ENCODE measurements at places on chromosomes 7 and 10.

DNA sequence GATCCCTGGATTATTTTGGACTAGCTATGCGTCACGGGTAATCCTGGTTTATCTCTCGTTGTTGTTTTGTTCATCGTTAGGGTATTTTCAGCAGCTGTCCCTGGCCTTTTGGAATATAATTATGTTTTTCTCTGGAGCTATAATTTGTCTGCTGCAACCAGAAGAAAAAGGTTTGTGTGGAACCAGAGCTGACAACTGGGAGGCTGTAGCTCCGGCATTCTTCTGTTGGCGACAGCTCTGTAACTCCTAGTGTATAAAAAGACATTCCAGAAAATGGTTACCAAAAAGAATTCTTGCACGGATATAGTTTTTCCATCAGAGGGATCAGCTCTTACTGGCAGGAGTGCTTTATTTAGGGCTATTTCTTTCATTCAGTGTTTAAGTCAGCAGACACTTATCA is 130.9 kb upstream of the PRR15 start:
- DNase-seq: no peak

DNA sequence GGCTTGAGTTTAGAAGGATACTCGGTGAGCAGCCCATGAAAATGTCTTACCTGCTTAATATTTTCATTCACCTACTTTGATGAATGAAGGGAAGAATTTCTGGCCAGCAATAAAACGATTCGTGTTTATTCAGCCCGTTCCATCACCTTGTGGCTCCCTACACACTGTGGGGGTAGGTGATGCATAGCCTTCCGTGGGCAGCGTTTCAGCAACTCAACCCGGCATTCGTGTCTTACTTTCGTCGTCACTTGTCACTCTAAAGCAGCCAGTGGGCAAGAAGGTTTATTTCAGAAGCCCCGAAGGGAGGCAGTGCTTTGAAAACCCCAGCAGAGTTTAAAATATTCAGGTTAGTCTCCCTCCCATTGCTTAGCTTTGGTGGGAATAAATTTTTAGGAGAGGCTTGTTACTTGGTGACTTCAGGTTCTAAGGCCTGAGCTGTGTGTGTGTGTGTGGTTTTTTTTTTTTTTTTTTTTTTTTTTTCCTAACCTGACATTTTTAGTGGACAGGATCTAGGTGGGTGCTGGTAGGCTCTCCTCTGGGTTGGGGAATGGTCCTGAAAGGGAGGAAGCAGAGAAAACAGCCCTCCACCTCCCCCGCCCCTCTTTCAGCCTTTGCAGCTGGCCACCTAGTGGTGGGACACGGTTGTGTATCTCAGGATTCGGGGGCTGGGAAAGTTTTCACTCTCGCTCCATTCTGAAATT is 1.8 kb downstream of the GRK5 start:
- DNase-seq: no peak

- no peak for DNase-seq
These were observed 119.9 kb upstream of the THSD7A start for GRCh38 chr7:11951909-11952308.

GRCh38 chr7:107966711-107967110 is 36.2 kb downstream of the LAMB1 start:
- peak; percentile 90 for DNase-seq

DNA sequence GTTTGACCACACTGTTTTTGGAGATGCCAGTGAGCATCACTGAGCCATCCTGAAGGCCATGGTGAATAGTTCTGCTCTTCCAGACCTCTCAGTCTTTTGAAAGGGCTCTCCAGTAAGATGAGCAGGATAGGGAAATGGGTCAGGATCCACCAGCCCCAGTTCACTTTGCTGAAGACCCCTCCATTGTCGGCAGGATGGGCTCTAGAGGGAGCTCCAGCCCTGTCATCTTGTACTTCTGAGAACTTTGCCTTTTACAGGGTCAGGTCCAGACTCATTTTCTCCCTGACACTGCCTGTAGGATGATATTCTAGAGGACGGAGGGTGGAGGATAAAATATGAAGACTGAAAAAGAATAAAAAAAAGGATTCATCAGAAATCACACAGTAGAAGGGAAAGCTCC is 13.1 kb downstream of the LHFPL3 start:
- no peak for DNase-seq

GRCh38 chr10:104777086-104777799 is 136.2 kb downstream of the SORCS3 start:
- no peak for DNase-seq

DNA sequence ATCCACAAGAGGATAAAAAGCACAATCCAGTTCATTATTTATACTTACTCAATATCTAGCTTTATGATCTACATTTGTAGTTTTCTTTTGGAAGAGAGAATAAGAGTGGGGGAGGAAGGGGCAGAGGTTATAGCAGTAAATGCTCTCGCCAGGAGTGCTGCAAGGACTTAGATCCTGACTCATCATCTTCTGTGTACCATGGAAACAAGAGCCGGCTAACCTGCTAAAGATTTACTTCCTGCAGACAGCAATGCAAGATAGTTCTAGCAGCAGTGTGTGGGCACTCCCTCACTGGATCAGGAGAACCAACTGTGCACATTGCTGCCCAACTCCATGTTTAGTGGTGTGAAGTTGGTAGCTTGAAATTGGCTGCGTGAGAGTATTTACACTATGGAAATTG is 47.7 kb upstream of the TRIL start:
- DNase-seq: no peak

DNA sequence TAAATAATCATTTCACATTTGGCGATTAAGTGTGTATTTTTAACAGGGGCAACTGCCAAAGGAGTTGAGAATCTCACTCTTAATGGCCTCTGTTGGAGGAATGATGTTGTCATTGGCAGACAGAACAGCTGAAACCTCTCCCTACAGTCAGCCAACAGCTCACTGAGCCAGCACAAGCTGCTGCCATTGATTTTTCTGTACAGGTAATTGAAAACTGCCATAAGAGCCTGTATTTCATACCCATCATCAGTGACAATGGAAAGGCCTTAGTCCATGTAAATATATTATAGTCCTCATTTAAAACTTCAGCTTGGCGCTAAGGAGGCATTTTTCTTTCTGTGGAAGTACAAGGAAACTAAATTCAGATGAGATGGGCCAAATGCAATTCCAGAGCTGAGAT is 28.1 kb upstream of the PTN start:
- no peak for DNase-seq

DNA sequence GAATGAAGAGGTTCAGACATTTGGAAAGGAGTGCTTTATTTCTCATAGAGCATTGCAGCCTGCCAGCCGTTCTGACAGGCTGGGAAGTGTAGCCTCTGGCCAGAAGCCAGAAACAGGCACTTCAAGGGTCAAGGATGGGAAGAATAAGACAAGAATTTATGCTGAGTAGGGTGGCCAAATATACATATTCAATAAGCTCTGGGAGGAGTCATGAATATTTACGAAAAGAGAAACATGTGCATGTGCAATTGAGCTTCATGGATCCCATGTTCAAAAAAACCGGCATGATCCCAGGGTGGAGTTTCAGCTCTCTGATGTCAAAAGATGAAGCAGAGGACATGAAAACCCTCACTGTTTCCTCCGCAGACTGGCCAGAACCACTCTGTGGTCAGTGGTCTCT is 32.9 kb downstream of the TLX1 start:
- no peak for DNase-seq

- DNase-seq: no peak
These were observed 98.0 kb upstream of the MBL2 start for GRCh38 chr10:52870562-52870961.

- DNase-seq: no peak
These were observed 93.9 kb downstream of the KMT2C start for GRCh38 chr7:152341914-152342236.

Data from RCC 7860 (cell line).